G401 (cell line): ENCODE measurements at places on chromosomes 12 and 14.

- peak; percentile 59 for DNase-seq
These were observed 1.0 kb upstream of the NAP1L1 start for GRCh38 chr12:76085520-76085868.

GRCh38 chr12:4975574-4975973 lies 65.9 kb downstream of the KCNA1 start:
- peak; percentile 89 for DNase-seq

DNA sequence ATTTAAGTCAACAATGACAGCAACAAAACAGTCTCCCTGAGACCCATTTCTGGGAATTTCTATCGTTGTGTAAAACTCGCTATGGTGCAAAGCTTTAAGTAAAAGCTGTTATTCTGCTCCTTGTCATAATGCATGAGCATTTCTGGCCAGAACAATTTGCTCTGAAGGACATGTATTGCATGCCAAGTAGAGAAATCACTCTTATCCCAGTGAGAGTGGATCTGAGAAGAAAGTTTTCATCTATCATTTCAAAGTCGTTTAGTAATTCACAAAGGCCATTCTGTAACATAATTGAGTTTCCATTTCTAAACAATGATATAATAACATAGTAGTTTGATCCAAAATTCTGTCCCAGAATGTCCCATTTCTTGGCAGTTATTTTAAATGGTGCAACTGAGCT lies 86.6 kb downstream of the TBC1D30 start:
- no peak for DNase-seq

- DNase-seq = no peak
These were observed 465.9 kb downstream of the BCAT1 start for GRCh38 chr12:24482882-24483604.

GRCh38 chr12:123937707-123938591 lies 34.7 kb downstream of the CCDC92 start:
- no peak for DNase-seq

GRCh38 chr12:111753144-111753881 lies 13.4 kb upstream of the ALDH2 start:
- DNase-seq = peak; percentile 57

DNA sequence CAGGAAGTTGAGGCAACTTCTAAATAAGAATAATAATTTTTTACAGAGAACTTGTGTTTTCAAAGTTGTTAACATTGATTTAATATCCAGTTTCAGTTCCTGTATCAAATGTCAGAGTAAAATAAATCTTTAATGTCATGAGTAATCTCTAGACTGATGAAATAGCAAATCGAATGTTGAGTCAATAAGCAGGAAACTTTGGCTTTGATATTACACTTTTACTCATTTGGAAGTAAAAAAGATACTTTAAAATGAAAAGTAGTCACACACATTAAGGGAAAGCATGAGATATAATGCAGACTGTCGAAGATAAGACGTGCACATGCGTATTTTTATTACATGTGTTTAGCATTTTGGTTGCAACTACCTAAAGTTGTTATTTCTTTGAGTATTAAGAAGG lies 78.2 kb upstream of the PTGDR start:
- DNase-seq = no peak

GRCh38 chr12:87439990-87440827 lies 589.0 kb downstream of the C12orf50 start:
- DNase-seq = no peak

- peak; percentile 62 for DNase-seq
These were observed 27.1 kb upstream of the MTERF2 start for GRCh38 chr12:107014055-107014454.

- DNase-seq = no peak
These were observed 14.2 kb downstream of the CLEC4C start for GRCh38 chr12:7732993-7733392.

GRCh38 chr14:96274543-96274942 lies 18.5 kb downstream of the BDKRB1 start:
- DNase-seq = no peak

- DNase-seq = peak; percentile 16
These were observed 105.1 kb downstream of the SINHCAF start for GRCh38 chr12:31220633-31221550.

- DNase-seq = no peak
These were observed 162.4 kb upstream of the DAAM1 start for GRCh38 chr14:59026081-59026480.

GRCh38 chr14:87434011-87434410 lies 559.0 kb downstream of the GALC start:
- DNase-seq = no peak

DNA sequence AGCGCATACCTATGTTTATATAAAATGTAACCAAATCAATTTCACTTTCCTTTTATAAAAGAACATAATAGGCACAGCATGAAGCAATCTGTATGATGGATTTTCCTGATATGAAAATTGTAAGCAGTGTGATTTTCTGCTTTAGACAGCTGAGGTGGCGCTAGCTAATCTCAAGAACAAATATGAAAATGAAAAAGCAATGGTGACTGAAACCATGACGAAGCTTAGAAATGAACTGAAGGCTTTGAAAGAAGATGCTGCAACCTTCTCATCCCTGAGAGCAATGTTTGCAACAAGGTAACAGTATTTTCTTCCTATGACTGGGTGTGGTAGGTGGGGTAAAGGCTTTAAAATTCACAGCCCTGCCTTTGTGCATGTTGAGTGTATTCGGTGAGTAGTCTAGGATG lies 65.0 kb upstream of the FGD4 start:
- DNase-seq = no peak

- peak; percentile 37 for DNase-seq
These were observed 26.4 kb upstream of the NUDT14 start for GRCh38 chr14:105207460-105207901.

DNA sequence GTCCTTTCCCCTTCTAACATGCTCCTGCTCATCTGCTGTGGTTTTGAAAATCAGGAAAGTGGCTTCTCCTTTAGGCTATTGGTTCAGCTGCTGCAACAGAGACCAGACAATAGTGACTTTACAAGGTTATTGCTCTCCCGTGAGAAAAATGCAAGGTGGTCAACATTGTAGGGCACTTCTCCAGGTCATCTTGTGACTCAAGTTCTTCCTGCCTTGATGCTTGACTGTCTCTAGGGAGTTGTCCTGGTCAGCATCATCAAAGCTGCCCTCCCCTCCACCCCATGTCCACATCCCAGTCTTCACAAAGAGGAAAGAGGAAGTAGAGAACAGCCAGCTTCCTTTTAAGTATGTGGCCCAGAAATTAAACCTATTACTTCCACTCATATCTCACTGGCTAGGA lies 3.9 kb upstream of the TMEM63C start:
- DNase-seq = no peak

DNA sequence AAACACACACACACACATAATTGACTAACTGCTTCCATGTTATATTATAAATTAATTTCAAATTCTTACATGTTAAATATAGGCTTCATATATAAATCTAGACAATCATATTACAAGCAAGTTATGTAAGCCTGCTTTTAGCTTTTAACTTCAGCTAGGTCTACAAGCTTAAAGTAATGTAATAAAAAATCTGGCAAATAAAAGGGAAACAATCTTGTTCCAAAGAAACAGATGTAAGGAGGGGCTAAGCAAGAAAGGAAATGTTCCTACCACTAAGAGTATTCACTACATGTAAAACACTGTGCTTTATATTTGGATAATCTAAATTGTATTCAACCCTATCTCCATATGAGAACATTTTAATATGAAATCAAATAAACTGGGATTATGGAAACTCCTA lies 110.4 kb downstream of the SLC6A15 start:
- no peak for DNase-seq

DNA sequence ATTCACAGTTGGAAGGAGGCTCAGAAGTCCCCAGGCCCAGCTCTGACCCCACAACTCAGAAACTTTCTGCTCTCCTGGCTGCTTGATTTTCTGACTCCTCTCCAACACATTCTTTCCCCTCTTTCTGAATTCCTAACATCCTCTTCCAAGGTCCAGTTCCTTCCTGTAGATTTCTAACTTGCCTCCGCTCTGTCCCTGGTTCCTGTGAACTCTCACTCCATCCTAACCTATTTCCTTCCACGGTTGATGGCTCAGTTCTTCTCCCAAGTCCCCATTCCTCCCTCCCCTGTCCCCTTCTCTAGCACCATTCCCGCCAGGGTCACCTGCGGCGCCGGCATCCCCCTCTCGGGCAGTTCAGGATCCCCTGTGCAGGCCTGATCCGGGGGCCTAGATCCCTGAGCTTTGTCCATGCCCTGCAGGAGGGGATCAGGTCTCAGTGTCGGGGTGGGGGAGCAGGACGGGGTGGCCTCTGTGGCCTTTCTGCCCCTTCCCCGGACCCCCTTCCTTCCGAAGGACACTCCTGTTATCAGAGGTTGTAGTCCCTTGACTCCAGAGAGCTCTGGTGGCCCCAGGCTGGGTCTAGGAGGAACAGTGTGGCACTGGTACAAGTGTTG lies 6.0 kb upstream of the SLC22A17 start:
- no peak for DNase-seq

- DNase-seq = peak; percentile 13
These were observed 69.6 kb downstream of the NT5DC3 start for GRCh38 chr12:103771466-103771865.

GRCh38 chr12:88958153-88958552 lies 377.9 kb upstream of the KITLG start:
- DNase-seq = no peak

GRCh38 chr14:34355584-34356263 lies 106.3 kb downstream of the SPTSSA start:
- peak; percentile 87 for DNase-seq
